ENCODE measurements at places on chromosomes 6 and 20.

GRCh38 chr20:56360133-56360907, 1.5 kb downstream of the FAM210B start:
- no peak for DNase-seq

GRCh38 chr6:89873721-89874120, 20.5 kb upstream of the GJA10 start:
- DNase-seq: no peak

- no peak for DNase-seq
These were observed 746 bp downstream of the BACH2 start for GRCh38 chr6:90295854-90296340.

- DNase-seq: no peak
These were observed 26.6 kb downstream of the NSFL1C start for GRCh38 chr20:1440024-1440423.

Data from NCI-H2029 treated with DMSO at 0.1 percent for 48 hours (cell line).